ENCODE measurements at places on chromosomes 5 and 9. TPM values are rescaled to one million over a fixed set of nuclear protein-coding genes. Genes with fewer than 3 reads are reported as not detected.

The SLC36A3 gene
- total RNA-seq: not detected

The NEUROG1 gene
- not detected for total RNA-seq

- no peaks in the 10 kb centered on the region for H3K36me3 ChIP-seq
- DNase-seq: no peak
- H3K27ac ChIP-seq: no peak overlapping the region
- no peaks in the 10 kb centered on the region for H3K4me1 ChIP-seq
- no peak overlapping the region for H3K4me3 ChIP-seq
Measured at GRCh38 chr5:147675168-147675567, 107.4 kb downstream of the JAKMIP2 start.

- H3K27ac ChIP-seq: no peak overlapping the region
- H3K4me3 ChIP-seq: no peak overlapping the region
- no peaks in the 10 kb centered on the region for H3K4me1 ChIP-seq
- no peaks in the 10 kb centered on the region for H3K27me3 ChIP-seq
- no peak for DNase-seq
Measured at GRCh38 chr5:3349704-3350565, 245.7 kb upstream of the IRX1 start.

GRCh38 chr9:757246-757881 lies 84.1 kb upstream of the DMRT1 start:
- DNase-seq: no peak
- H3K4me1 ChIP-seq: peaks cover 25% of the 10 kb centered on the region
- no peak overlapping the region for H3K27ac ChIP-seq
- no peaks in the 10 kb centered on the region for H3K36me3 ChIP-seq
- no peak overlapping the region for H3K4me3 ChIP-seq

All from activated CD4-positive, alpha-beta T cell treated with anti-CD3 and anti-CD28 coated beads, Interleukin-2, amount 10 ng/mL, durations not matched to agents 24 days and 14 days (primary cell).